ENCODE measurements at places on chromosomes 3 and 15. TPM values are rescaled to one million over a fixed set of nuclear protein-coding genes. Genes with fewer than 3 reads are reported as not detected.

DNA sequence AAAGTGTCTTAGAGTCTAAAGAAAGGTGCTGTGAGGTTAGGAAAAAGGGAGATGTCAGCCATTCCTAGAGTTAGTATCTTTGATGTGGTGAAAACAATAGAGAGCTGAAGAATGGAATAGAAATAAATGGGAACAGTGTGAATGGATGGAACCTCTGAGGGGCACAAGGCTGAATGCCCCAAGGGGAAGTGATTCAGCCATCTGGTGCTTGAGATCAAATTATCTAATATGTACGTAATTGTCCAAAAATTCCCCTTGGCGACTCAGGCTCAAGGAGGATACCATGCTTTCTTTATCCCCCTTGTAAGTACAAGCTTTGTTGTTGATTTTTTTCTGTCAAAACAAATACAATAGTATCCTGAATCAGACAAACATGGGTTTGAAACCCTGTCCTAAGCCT lies 361.6 kb downstream of the LSAMP start:
- DNase-seq = no peak

DNA sequence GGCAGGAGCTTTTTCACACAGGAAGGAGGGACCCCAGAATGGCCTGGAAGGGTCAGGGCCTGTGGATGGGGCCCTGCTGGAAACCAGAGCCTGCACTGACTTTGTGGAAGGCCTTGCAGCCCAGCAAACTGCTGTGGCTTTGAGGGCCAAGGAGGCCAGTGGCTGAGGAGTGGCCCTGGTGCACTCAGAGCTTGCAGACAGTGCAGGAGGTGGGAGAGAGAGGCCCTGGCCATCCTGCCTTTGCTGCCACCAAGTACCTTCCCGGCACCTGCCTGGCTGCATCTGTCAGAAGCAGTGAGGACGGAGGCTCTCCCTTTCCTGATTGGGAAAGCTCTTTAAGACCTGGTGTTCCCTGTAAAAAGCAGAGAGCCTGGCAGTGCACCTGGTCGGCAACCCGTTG lies 6.4 kb downstream of the PSTPIP1 start:
- DNase-seq = no peak

DNA sequence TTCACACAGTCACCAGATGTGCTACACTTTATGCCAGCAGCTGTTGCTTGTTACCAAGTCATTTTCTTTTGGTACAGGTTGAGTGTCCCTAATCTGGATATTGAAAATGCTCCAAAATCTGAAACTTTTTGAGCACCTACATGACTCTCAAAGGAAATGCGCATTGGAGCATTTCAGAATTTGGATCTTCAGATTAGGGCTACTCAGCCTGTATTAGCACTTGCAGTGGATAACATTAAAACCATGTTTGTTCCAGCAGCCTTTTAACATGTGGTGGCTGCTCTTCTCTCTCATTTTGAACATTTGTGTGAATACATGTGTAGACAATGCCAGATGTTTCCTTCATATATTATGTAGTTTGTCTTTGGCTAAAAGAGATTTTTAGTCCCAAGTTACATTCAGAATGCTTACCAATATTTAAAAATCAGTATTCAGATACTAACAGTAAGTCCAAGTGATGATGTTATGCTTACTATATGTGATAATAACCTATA lies 230.9 kb upstream of the UBE2E1 start:
- no peak for DNase-seq

GRCh38 chr15:93854088-93854487 lies 377.3 kb upstream of the MCTP2 start:
- no peak for DNase-seq

The ALDH1A2 gene
- polyA plus RNA-seq = 75.3 TPM

The NIPA2 gene
- polyA plus RNA-seq = 48.9 TPM

DNA sequence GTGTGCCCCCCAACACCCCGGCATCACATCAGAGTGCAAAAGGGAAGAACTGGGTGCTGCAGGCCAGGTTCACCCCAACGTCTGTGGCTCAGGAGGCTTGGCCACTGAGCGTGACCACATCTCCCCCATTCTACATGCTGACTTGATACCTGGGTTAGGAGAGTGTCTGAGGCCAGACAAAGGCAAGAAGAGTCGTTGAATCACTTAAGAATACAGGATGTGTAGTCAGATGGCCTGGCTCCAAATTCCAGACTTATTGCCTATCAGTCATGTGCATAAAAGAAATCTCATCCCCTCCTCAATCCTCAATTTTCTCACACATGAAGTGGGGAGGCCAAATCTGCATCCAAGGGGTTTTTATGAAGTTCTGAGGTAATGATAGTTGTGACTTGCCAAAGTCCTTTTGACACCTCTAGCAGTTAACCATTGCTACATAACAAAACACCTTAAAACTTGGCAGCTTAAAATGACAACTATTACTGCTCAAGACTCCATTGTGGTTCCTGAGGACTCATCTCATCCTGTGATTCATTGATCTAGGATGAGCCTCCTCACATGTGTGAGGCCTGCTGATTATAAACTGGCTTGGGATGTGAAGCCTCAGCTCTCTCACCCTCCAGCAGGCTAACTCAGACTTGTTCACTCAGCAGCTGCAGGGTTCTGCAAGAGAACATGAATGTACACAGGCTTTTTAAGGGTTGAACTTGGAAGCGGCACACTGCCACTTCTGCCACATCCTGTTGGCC lies 138.8 kb upstream of the TLE3 start:
- no peak for DNase-seq

- peak; percentile 57 for DNase-seq
Measured at GRCh38 chr15:100338971-100339444, 2.8 kb downstream of the ADAMTS17 start.

DNA sequence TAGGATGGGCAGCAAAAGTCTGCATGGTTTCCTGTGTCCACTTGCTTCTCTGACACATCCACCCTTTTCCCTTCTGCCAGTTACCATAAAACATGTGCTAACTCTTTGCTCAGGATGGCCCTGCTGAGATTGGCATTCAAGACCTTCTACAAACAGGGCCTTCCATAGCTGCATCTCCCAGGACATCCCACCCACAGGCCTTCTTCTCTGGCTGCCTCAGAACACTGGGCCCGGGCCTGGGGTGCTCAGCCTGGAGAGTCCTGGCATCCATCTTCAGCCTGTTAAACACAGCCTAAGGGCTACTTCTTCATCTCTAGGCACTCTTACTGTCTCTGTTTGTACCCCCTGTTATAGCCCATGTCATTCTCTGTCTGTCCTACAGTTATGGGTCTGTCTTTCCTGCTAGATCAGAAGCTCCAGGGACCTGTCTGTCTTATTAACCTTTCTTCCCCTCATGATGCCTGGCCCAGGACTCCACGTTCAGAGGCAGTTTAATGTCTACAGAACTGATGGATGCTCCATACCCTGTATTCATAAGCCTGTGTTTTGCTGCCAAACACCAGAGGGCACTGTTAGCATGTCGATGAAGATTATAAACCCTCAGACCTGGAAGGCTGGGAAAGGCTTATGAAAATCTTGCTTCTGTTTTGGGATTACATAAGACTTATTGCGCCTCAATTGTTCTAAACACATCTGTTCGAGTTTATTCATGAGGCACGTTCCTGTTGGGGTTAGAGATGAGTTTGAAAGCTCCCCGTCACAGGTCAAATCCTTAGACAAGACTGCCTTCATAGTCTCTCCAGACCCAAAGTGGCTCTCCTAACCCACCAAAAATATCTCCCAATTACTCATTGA lies 16.5 kb downstream of the SEMA3G start:
- DNase-seq = peak; percentile 67

DNA sequence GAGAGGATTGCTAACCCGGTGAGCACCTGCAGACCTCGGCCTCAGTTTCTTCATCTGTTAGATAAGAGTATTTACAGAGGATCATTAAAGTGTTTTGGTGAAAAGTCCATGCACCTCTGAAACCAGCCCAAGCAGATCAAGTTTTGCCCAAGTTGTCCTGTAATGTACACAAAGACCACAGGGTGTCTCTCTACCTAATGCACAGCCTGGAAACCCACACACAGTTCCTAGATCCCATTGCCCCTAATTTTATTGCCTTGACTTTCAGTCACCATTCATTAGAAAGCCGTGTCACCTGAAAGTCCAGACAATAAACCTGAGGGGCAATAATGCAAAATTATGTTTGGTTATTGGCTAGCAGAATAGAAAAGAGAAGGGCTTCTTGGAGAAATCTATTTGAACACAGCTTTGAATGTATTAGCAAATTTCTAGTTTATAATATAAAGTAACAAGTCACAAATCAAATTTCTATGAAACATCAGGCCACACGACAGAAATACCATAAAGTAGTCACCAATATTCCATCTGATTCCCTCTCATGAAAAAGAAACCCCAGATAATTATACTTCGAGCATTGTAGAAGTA lies 161.3 kb upstream of the SLC2A2 start:
- no peak for DNase-seq

The DPPA2 gene
- not detected for polyA plus RNA-seq

Measured in right lung (tissue), 10 donors.